NCI-H2171 treated with DMSO at 0.1 percent for 48 hours (cell line): ENCODE measurements at places on chromosomes 6 and 20.

GRCh38 chr6:70312165-70312745 lies 9.4 kb upstream of the COL9A1 start:
- DNase-seq = no peak

DNA sequence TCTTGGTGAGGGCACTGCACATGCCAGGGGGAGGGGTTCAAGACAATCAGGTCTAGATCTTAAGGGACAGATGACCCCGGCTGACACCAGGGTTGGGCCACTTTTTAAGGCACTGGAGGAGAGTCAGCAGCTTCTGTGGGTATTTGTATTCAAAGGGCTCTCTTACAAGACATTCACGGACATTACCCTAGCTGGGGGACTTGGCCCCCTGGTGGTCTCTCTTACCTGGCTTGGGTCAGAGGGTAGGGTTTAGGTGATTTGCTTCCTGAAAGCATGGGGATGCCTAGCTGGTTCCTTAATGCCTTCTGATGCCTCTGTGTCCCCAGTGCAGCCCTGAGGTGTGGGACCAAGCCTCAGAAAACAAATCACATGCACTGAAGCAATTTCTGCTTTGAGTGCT lies 354.7 kb downstream of the CDC5L start:
- no peak for DNase-seq

DNA sequence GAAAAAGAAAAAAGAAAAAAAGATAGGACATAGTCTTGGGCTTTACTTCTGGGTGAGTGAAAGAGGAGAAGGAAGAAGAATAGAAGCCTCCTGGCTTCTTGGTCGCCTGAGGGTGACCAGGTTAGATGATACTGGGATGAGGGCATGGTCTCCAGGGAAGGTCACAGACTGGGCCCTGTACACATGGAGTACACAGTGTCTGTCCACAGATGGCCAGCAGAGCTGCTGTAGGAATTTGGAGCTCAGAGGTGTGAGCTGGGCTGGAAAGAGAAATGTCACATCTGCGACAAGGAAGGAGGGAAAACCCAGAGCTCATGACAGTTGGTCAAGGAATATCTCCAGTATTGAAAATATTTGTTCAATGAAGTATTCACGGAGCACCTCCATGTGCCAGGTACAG lies 56.1 kb downstream of the DLGAP4 start:
- no peak for DNase-seq

GRCh38 chr6:34334796-34335416 lies 57.6 kb downstream of the NUDT3 start:
- no peak for DNase-seq

- DNase-seq = no peak
Measured at GRCh38 chr6:53230775-53231467, 82.3 kb upstream of the GCM1 start.
